Stimulated activated CD4-positive, alpha-beta T cell treated with anti-CD3 and anti-CD28 coated beads, Interleukin-12 subunit alpha, Interleukin-12 subunit beta, amount 100 ng/mL, for 4 hours (primary cell): ENCODE measurements at places on chromosomes 4 and X.

DNA sequence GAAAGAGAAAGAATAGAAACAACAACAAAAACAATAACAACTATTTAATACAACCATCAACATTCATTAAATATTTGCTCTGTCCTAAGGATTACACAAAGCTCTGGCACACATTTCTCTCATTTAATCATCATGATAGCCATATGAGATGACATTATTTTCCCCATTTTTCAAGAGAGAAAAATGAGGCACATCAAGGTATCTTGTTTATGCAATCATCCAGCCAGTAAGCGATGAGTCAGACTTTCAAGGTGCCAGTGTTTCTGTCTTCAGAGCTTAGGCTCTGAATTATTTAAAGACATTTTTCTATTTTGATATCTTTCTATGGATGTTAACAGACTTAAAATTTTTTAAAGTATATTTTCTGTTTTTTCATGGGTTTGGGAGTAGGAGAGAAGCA, 541.8 kb upstream of the SMIM31 start:
- no peak for DNase-seq

- no peak for DNase-seq
Measured at GRCh38 chr4:69096111-69096656, at the start of gene UGT2B7. TSS of gene UGT2B7 (plus strand) at chr4:69096474. CDS start at chr4:69096521, 47 bp downstream.

- DNase-seq = peak; percentile 19
Measured at GRCh38 chrX:19964017-19964710, 26.7 kb downstream of the BCLAF3 start.

DNA sequence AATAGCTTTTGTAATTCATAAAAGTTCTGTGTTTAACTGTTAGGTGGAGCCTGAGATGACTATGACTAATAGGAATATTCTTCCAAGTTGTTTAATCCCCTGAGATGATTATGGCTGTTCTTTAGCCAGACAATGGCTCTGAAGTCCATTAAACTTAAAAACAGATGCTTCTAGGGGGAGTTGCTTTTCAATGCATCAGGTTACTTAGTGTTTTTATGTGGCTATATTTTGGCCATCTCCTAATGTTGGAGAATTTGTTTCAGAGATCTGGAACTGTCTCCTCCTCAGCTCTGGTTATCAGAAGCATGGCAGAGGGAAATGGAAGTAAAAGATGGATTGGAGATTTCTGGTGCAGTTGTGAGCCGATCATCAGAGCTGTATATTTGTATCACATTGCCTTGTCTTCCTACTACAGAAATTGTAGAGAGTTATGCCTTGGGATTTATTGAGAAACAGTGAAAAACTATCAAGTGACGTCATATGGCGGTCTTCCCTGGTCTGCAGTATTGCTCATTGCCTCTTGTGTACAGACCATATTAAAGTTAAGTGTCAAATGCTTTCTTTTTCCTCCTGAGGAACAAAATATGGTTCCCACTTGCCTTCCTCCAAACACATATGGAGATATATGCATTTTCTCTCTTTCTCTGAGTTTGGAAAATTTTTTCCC, 29.8 kb downstream of the SGMS2 start:
- DNase-seq = no peak

DNA sequence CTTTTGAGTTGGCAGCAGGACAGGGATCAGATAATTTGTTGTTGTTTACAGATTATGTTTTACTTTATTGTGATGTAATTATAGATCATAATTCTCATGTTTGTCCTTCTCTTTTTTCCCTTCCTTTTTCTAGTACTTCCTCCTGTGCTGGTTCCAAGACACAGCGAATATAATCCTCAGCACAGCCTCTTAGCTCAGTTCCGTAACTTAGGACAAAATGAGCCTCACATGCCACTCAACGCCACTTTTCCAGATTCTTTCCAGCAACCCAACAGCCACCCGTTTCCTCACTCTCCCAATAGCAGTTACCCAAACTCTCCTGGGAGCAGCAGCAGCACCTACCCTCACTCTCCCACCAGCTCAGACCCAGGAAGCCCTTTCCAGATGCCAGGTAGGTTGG, 58.0 kb downstream of the SMAD1 start:
- DNase-seq = no peak

DNA sequence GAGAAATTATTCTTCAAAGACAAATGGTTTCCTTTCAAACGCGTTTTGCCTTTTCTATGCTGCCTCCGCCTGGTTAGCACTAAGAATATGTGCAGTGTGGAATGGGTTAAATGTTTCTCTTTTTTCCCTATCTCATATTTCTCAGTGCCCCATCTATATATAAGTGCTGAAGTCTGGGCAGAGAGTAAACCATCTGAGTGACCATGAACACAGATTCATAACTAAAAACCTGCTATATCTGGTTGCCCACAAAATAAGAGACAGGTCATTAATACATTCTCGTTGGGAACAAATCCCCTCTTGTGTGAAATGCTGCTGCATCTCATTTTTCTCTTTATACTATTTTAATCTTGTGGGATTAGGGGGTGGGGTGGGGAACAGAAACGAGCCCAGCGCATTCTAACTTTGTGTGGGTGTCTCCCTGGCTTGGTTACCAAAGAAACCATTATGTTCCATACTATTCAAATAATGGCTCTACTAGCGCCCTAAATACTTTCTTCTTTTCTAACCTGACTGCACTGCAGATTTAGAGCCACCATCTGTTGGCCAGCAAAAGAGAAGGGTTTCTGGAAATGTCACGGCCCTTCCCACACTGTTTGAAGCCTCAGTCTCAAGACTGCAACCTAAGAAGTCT, 42.2 kb upstream of the PTCHD1 start:
- no peak for DNase-seq

DNA sequence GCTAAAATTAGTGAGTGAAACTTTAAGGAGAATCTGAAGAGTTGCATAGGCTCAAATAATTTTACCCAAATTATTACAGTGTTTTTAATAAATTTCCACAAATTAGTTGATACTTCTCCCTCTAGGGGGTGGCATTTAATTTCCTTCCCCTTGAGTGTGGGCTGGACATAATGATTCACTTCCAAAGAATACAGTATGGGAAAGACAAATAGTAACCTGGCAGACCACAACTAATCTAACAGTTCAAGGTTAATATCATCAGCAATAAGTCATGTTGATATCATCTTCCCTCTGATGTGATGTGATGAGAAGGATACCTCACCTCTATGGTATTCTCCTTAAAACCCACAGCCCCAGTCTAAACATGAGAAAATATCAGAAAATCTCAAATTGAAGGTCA, 15.5 kb downstream of the PFKFB1 start:
- DNase-seq = no peak

GRCh38 chr4:52982255-52982945, 120.3 kb downstream of the RASL11B start:
- DNase-seq = no peak

DNA sequence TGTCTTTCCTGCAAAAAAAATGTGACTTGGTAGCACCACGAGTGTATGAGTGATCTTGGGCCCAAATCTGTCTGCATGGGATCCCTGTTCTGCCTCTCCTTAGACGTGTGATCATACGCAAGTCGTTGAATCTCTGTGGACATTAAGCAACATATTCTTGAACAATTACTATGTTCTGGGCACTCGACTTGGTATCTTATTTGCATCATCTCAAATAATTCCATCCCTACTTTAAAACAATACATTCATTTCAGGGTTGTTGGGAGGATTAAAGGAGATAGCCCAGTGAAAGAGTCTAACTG, 145.4 kb upstream of the CPEB2 start:
- DNase-seq = no peak

GRCh38 chrX:119682019-119682989, 10.7 kb downstream of the SEPTIN6 start:
- DNase-seq = no peak

GRCh38 chr4:74475091-74475800, 30.3 kb downstream of the AREG start:
- DNase-seq = no peak

GRCh38 chr4:140408974-140409373, 18.5 kb downstream of the CLGN start:
- DNase-seq = no peak

- no peak for DNase-seq
Measured at GRCh38 chr4:1241936-1242505, 6.9 kb downstream of the CTBP1 start.

- DNase-seq = no peak
Measured at GRCh38 chr4:161714022-161714751, 449.6 kb downstream of the FSTL5 start.

DNA sequence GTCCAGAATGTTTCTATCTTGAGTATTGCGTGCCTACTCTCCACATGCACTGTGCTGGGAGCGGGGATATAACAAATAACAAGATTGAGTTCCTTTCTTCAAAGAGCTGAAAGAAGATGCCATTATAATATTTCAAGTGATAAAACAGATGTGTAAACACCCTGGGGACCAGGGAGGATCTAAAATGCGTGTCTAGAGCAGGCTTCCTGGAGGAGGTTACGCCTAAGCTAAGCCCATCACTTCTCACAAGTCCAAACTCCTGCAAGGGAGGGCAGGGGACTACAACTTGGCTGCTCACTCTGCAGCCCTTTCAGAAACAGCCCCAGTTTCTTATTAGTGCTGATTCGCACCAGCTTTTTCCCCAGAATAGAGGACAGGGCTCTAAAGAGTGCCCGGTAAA, 21.5 kb downstream of the PTCHD1 start:
- no peak for DNase-seq

GRCh38 chrX:31820430-31821210, 748.8 kb upstream of the FTHL17 start:
- DNase-seq = no peak

- no peak for DNase-seq
Measured at GRCh38 chrX:15382813-15383212, 1.4 kb downstream of the VEGFD start.

GRCh38 chr4:171889681-171890080, 76.5 kb downstream of the GALNTL6 start:
- no peak for DNase-seq

GRCh38 chr4:182918791-182919302, 1.7 kb upstream of the DCTD start:
- no peak for DNase-seq

DNA sequence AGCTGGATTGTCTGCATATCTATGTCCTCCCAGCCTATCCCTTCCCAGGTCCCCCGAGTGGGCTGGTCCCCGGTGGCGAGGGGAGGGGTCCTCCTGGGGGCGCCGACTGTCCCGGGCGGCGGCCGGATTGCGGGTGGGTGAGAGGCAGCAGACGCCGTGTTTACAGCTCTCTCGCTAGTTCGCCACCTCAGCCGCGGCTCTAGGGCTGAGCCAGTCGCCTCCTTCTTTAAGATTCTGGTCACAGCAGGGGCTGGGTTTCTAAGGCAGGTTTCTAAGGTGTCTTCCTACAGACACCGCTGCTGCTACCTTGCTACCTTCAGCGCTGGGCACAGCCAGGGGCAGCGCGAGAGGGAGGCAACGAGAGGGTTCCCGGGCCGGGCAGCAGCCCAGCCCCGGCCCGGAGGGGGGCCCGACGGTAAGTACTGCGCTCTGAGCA, 57.2 kb downstream of the FRMPD3 start:
- peak; percentile 0 for DNase-seq

GRCh38 chrX:8845060-8845459, 43.9 kb upstream of the FAM9A start:
- no peak for DNase-seq
